ENCODE measurements at places on chromosomes 7 and 10.

DNA sequence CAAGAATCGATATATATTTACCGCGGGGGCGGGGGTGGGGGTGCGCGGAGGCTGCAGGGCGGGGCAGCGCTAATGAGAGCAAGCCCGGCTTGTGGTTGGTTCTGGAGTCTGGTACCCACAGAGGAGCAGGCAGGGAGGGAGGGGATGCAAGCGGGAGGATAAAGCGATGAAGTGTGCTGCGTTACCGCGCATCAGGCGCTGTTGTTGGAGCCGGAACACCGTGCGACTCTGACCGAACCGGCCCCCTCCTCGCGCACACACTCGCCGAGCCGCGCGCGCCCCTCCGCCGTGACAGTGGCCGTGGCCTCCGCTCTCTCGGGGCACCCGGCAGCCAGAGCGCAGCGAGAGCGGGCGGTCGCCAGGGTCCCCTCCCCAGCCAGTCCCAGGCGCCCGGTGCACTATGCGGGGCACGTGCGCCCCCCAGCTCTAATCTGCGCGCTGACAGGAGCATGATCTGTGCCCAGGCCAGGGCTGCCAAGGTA is at the start of gene HECW1:
Gene HECW1 (plus strand): TSS at position 189 of the 482 bp plus-strand sequence. CDS start 131,259 bp downstream, outside the sequence.
- DNase-seq, result no peak

DNA sequence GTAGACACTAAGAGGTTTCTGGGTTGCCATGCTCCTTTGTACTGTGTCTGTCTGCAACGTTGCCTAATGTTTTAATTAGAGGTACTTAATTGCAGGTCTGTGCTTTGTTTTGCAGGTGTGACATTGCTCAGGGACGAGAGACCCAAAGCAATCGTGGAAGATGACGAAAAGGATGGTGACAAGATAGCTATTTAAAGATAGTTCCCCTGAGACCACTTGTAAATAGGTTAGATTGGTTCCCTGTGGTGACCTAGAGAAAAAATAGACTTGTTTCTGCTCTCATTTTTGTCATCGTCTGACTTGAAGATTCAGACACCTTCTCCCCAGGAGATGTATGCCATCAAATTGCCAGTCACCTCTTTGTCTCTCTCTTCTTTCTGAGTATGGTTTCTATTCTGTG is 20.1 kb downstream of the PPP1R17 start:
- no peak for DNase-seq

- no peak for DNase-seq
Observed at GRCh38 chr10:115772606-115773005, 500.4 kb downstream of the GFRA1 start.

GRCh38 chr10:34104829-34105572 is 710.1 kb downstream of the PARD3 start:
- DNase-seq, result no peak

GRCh38 chr7:105985229-105985628 is 22.2 kb downstream of the CDHR3 start:
- DNase-seq, result no peak

GRCh38 chr7:17183630-17184328 is 114.7 kb upstream of the AHR start:
- DNase-seq, result no peak

GRCh38 chr7:108328174-108328651 is 128.0 kb downstream of the NRCAM start:
- no peak for DNase-seq

DNA sequence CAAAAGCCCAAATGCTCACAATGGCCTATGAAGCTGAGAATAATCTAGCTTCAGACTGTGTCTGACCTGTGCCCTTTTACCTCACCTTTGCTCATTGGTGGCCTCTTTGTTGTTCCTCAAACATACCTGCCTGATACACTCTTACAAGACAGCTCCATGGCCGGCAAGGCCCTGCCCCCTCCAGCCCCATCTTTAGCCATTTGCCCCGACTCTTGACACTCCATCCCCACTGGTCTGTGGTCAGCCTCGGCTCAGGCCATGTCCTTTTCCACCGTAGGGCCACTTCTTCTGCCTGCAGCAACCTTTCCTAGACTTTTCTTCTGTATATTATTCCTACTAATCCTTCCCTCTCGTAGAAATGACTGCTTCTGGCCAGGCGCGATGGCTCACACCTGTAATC is 265.2 kb downstream of the RPS24 start:
- DNase-seq, result no peak

DNA sequence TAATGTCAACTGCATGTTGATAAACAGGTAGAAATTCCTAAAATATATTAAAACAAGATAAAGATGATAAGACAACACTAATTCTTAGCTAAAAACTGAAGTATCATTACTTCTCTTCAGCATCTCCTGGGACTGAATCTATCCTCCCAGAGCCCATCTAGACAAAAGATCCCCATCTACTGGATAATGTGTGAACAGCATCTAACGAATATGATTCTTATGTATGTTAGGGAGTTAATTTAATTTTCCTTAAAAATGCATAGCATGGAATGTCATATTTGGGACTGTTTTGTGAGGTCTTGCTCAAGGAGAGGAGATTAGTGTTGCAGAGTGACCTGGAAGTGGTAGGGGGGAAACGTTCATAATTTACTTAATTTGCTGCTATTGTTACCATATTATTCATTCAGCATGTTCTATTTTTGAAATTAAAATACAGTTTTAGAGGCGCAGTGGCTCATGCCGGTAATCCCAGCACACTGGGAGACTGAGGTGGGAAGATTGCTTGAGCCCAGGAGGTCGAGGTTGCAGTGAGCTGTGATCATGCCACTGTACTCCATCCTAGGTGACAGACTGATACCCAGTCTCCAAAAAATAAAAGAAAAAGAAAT is 305.1 kb upstream of the CSTF2T start:
- no peak for DNase-seq

- peak; percentile 29 for DNase-seq
Observed at GRCh38 chr10:96339956-96340904, 18.6 kb downstream of the OPALIN start.

DNA sequence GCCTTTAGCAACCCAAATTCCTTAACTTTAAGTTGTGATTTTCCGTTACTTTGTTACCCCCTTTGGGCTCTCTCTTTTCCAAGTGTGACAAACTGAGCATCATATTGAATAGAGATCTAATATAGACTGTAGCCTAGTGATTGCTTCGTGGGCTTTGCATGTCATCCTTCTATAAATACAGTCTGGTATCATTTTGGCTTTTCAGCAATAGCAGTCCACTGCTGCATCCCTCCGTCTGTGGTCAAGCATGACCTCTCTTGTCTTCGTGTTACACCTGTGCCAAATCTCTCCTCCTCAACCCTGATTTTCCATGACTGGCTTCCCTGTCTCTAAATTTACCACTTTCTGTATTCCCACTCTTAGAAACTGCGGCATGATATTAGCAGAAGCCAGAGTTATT is 53.8 kb upstream of the AGK start:
- DNase-seq, result no peak

GRCh38 chr10:121188005-121188404 is 336.8 kb downstream of the WDR11 start:
- no peak for DNase-seq

- no peak for DNase-seq
Observed at GRCh38 chr10:24947304-24948097, 4.9 kb downstream of the PRTFDC1 start.

DNA sequence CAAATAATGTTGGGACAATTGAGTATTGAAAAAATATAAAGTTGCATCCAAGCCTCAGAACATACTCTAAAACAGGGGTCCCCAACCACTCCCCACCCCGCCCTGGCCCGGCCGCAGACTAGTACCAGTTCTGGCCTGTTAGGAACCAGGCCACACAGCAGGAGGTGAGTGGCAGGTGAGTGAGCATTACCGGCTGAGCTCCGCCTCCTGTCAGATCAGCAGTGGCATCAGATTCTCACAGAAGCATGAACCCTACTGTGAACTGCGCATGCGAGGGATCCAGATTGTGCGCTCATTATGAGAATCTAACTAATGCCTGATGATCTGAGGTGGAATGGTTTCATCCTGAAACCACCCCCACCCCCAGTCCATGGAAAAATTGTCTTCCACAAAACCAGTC is 19.4 kb downstream of the HIPK2 start:
- no peak for DNase-seq

GRCh38 chr7:43869867-43870240 is 537 bp upstream of the MRPS24 start:
- DNase-seq, result no peak

DNA sequence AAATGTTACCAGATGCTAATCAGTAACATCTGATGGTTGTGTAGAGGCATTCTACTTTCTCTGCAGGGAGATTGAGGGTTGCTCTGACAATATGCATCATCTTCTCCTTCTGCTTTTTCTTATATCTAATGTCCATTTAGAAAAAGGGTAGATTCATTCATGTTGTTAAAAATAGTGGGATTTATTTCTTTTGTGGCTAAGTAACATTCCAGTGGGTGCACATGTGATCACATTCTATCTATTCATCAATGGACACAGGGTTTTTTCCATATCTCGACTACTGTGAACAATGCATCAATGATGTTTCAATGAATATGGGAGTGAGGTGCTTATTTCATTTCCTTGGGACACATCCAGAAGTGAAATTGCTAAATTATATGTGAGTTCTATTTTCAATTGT is 103.9 kb downstream of the CRPPA start:
- no peak for DNase-seq

DNA sequence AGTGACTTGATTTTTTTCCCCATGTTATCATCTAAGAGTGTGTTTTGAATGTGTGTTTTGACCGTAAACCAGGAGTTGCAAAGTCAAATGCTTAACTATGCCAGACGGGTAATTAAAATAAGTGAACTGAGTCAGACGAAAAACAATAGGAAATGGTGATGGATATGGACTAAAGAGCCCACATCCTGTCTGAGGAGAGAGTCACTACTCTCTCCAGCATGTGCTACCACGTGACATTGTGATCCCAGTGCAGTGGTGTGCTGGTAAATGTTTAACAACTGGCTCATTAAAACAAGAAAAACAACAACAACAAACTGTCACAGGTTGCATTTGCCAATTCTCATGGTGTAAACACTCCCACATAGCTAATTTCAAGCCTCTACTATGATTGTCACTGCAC is 164.3 kb downstream of the SUGCT start:
- no peak for DNase-seq

DNA sequence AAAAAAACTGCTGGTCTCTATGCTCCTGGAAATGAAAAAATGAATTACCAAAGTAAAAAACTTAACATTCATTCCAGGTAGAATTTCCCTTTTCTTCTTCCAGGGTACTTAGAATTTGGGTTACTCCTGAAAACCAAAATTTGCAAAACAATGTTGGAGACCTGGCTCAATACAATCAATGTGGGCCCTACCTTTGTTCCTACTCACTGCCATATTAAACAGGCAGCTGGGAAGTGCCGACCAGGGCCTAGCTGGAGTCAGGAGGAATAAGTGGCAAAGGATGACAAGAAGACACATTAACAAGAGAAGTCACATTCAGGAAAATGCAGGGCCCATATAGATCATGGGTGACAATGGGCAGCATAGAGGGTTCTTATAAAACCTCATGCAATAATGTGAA is 6.4 kb upstream of the AGK start:
- DNase-seq, result no peak

DNA sequence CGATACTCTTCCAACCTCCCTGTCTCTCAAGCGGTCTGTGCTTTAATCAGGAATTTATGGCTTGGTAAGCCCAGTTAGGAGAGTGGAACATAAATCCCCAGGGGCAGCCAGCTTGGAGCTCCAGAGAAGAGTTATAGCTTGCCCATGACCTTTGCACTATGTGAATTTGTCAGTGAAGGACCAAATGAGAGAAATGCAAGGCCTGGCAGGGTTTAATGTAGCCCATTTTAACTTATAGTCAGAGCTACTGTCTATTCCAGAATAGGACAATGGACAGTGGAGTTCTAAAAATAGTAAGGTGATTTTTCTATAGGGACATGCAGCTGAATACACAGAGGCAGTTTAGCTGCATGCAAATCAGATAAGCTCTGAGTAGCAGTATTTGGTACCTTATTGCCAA is 142.6 kb upstream of the CAV2 start:
- DNase-seq, result no peak

DNA sequence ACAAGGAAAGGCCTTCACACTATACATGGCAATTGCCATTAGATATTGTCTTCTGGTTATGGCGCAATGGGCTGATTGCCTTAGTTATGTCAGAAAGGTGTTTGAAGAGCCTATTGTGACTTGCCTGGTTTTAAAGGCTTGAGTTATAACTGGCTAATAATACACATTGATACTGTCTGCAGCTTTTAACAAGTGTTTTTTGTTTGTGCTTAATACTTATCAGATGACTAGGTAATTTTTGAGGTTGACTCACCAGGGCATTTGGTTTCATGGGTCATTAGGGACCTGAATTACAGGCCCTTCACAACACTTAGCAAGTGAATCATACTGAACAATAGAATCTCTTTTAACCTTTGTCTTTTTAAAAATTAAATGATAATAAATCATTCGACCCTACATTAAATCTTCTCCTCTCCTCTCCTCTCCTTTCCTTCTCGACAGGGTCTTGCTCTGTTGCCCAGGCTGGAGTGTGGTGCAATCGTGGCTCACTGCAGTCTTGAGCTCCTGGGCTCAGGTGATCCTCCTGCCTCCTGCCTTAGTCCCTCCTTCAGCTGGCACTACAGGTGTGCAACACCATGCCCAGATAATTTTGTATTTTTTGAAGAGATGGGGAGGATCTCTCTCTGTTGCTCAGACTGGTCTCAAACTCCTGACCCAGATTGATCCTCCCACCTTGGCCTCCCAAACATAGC is 196.3 kb downstream of the JCAD start:
- no peak for DNase-seq

DNA sequence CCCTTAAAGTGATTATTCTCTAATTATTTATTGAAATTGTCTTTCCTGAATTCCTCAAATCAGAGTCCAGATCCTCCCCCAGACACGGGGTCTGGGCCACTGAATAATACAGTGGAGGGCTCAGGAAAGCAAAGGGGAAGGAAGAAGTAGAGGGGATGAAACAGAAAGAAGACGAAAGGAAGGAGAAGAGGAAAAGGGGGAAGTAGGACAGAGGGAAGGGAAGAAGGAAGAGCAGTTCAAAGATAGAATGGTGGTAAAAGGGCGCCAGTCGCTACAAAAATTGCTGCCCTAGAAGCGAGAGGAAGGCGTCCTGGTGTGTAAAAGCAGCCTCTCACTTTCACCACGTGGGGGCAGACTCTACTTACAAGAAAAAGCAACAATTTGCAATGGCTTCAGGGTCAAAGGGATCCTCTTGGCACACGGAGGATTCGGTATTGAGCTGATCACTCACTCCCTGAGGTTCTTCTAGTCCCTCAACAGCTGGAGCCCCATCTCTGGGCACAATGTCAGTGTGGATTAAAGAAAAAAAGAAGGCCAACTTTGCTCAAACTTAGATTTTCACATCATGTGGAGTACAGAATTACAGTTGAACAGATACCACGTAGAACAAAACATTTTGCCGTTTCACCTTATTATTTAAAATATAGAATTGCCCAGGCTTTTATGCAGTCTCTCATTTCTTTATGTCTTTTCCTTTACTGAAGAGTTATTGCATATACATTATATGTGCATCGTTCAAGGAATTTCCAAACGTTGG is 31.4 kb upstream of the NPVF start:
- DNase-seq, result peak; percentile 53

- DNase-seq, result no peak
Observed at GRCh38 chr10:4403638-4404252, 422.3 kb upstream of the AKR1E2 start.

- no peak for DNase-seq
Observed at GRCh38 chr7:153036396-153037063, 277.0 kb downstream of the ACTR3B start.

GRCh38 chr7:146647445-146647844 is 530.8 kb downstream of the CNTNAP2 start:
- no peak for DNase-seq

- DNase-seq, result no peak
Observed at GRCh38 chr10:57849691-57850357, 417.9 kb downstream of the IPMK start.

GRCh38 chr10:116852246-116852645 is 2.9 kb downstream of the ENO4 start:
- DNase-seq, result no peak
